Fibroblast of villous mesenchyme (primary cell): ENCODE measurements at places on chromosomes 6 and 20.

GRCh38 chr6:89392823-89393222, 19.2 kb downstream of the RRAGD start:
- DNase-seq, result no peak

DNA sequence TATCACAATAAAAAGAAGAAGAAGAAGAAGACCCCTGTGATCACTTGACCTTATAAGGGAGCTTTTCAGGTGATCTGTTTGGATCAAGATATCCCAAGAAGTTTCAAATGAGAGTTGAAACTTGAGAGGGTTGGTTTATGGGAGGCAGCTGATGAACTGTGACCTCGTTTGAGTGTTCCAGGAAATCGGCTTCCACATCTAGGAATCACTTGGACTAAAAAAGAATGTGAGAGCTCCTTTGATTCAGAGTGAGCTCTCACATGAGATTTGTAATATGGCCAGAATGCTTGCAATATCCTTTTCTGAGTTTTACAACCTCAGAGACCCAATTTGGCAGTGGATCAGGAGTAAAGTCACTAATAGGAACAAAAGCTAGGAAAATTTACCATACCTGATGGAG, 228.1 kb downstream of the ATXN1 start:
- DNase-seq, result peak; percentile 31

- peak; percentile 30 for DNase-seq
Measured at GRCh38 chr20:46013829-46014516, 5.3 kb downstream of the MMP9 start.

GRCh38 chr6:130775411-130776012, 51.7 kb upstream of the SMLR1 start:
- DNase-seq, result no peak

DNA sequence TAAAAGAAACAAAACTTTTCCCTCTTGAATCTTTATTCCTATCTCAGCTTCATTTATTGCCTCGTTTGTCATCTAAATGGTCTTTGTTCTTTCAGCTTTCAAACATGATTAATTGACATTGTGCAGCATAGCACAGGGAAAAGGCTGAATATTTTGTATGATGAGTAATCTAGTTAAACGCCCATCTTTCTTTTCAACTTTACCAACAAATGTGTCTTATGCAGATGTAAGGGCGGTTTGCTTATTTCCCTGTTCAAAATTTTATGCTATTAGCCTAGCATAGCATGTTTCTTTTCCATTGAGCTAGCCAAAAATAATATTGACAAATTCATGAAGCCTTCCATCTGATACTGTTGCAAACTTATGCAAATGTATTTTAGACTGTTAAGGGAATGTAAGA, 176.4 kb upstream of the AKAP12 start:
- peak; percentile 63 for DNase-seq

- no peak for DNase-seq
Measured at GRCh38 chr6:30113841-30114240, 951 bp upstream of the TRIM31 start.

- DNase-seq, result no peak
Measured at GRCh38 chr6:41228096-41228495, at the start of gene TREML4. TSS of gene TREML4 (plus strand) at chr6:41228349. CDS start at chr6:41228428, 79 bp downstream.

GRCh38 chr20:50591233-50591852, 81.2 kb downstream of the PTPN1 start:
- DNase-seq, result no peak

DNA sequence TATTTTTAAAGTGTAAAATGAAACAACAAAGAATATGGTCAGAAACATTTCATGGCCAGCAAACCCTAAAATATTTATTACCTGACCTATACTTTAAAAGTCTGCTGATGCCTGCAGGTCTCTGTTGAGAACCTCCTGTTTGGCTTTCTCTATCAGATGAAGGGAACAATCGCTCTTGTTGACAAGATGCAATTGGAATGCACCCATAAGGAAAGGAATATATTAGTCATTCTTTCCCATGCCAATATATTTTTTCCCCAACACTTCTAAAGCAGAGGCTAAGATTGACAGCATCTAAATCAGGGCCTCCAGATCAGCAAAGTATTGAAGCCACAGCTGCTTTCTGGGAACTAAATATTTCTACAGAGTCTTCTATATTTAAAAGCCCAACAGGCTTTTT, 897.8 kb downstream of the EPHA7 start:
- DNase-seq, result no peak

GRCh38 chr6:79208816-79209215, 25.7 kb downstream of the HMGN3 start:
- DNase-seq, result no peak

DNA sequence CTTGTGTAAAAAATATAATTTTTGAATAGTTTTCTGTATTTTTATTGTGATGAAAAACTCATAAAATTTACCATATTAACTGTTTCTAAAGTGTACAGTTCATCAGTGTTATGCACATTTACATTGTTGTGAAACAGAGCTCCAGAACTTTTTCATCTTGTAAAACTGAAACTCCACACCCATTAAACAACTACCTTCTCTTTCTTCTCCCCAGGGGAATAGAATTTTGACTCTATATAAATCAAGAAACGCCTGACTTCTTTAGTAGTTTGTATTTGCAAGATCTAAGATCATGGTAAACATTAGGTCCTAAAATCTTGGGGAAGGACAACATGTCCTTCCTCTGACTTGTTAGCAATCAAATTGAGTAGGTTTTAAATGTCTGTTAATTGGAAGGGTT, 9.1 kb downstream of the ANKRD66 start:
- DNase-seq, result no peak

- DNase-seq, result no peak
Measured at GRCh38 chr20:19835533-19836222, 77.6 kb downstream of the RIN2 start.

GRCh38 chr20:48956052-48956451, 34.5 kb downstream of the ARFGEF2 start:
- DNase-seq, result no peak

DNA sequence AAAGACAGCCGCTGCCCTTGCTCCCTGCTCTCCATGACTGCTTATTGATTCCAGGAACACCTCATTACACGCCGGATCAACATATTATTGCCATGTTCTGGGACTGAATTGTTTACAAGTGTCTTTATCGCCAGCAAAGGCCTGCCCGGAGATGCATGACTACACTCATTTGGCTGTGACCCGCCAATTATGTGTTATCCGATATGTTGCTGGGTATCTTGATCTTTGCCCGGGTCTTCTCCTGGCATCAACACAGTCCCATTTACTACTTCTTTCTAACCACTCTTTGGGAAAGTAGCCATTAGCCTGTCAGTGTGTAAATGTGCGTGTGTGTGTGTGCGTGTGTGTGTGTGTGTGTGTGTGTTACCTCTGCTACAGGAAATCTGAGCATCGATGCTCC, 15.4 kb downstream of the LINC00237 start:
- no peak for DNase-seq
